ENCODE measurements at places on chromosomes 3 and 15. TPM values are rescaled to one million over a fixed set of nuclear protein-coding genes. Genes with fewer than 3 reads are reported as not detected.

PIF1 gene
- 0.65 TPM for total RNA-seq

TM4SF4 gene
- total RNA-seq = not detected

DNA sequence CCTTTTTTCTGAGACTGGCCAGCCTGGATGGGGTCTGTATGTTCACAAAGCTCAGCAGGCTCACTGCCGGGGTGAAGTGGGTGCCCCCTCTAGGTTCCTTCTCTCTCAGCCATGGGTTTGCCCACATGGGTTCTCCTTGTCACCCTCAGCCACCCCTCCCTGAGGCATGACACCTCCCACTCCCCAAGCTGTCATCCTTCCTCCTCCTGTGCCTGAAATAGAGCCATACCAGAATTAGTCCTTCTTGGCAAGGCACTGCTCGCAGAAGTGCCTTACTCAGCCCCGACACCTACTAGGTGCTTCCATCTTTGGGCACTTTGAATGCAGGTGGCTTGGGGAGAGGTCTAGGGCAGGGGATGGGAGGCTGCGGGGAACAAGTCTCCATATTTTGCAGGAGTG is 62.9 kb upstream of the SEC13 start:
- H3K4me3 ChIP-seq = no peak overlapping the region
- no peak for DNase-seq
- no peaks in the 10 kb centered on the region for H3K4me1 ChIP-seq
- no peaks in the 10 kb centered on the region for H3K27me3 ChIP-seq

DNA sequence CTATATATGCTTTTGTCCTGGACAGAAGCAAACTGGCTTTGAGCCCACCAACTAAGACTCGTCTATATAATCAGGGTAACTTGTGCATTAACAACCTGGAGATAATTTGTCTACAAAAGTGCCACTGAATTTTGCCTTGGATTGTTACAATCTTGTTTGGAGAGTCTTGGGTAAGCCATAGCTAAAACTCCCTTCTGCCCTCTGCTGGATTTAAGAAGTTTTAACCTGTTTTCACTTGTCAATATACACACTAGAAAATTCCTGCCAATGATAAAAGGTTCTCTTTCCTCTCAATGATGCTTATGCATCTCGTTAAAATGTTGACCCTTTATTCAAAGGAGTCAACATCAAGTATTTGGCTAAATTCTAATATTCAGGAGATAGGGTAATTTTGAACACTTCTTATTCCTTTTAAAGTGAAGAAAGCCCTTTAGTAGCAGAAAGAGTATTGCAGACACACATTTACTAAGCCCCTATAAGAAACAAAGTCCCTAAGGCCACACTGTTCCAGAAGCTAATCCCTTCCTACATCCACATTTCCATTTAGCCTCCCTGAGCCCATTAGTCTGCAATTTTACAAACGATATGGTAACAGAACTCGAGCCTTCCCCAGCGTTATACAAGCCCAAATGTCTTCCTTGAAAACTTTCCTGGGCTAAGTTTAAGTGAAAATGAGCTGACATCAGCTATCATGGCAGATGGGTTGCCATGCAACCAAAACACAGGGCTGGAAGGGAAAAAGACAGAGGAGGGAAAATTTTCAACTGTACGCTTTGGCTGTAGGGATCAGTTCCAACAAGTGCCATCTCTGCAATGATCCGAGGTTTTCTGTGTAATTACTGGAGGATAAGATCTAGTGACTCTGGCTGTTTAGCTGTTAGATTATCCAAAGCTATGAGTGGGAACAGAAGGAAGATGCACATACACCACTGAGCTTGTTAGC is 75.9 kb upstream of the FGF12 start:
- no peaks in the 10 kb centered on the region for H3K4me1 ChIP-seq
- H3K27ac ChIP-seq = no peak overlapping the region
- no peak for DNase-seq

- no peaks in the 10 kb centered on the region for H3K36me3 ChIP-seq
- H3K4me3 ChIP-seq = no peak overlapping the region
- no peak overlapping the region for H3K27ac ChIP-seq
- H3K27me3 ChIP-seq = no peaks in the 10 kb centered on the region
- no peaks in the 10 kb centered on the region for H3K4me1 ChIP-seq
- no peak for DNase-seq
Measured at GRCh38 chr3:152927131-152927530, 92.2 kb downstream of the P2RY1 start.

DNA sequence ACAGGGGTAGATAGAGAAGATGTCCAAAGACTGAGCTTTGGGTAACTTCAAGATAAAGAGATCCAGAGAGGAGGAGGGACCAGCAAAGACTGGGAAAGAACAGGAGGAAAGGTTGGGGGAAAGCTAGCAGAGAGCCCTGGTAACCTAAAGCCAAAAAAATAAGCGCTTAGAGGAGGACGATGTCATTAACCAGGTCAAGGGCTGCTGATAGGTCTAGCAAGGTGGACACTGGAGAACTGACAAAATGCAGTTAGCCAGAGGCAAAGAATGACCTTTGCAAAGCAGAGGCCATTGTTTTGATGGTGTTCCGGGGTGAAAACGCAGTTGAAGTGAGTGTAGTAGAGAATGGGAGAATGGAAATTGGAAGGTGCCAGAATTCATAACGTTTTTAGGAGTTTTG is 39.7 kb downstream of the FAM43A start:
- H3K4me1 ChIP-seq = no peaks in the 10 kb centered on the region
- H3K4me3 ChIP-seq = no peak overlapping the region
- no peak overlapping the region for H3K27ac ChIP-seq

- peaks cover 4% of the 10 kb centered on the region for H3K36me3 ChIP-seq
- no peak overlapping the region for H3K4me3 ChIP-seq
- H3K4me1 ChIP-seq = no peaks in the 10 kb centered on the region
- H3K27ac ChIP-seq = no peak overlapping the region
- DNase-seq = no peak
Measured at GRCh38 chr3:149151843-149152242, 22.4 kb downstream of the HPS3 start.
